ENCODE measurements at places on chromosomes 12 and 14.
A peak's percentile ranks its signal among the peaks of the same experiment; 100 is the strongest.

GRCh38 chr12:9969673-9970072 lies 1.5 kb upstream of the CLEC12A start:
- no peak for DNase-seq

DNA sequence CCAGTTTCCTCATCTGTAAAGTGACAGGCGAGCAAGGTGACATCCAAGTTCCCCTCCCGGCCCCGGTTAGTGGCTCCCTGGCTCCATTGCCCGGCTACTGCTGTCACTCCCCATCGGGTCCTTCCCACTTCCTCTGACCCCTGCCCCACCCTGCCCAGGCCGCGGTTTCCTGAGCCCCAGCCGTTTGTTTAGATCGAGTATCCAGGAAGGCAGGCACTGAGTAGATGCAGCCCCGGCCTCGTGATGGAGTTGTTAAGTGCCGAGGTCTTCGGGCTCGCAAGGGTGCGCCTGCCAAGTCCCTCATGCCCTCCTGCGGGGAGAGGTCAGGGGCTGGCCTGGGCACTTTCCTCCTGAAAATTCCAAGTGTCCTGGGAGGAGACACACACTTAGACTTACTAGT lies 55.4 kb downstream of the TEAD4 start:
- DNase-seq: no peak

GRCh38 chr12:104276273-104277131 lies 27.0 kb upstream of the EID3 start:
- no peak for DNase-seq

DNA sequence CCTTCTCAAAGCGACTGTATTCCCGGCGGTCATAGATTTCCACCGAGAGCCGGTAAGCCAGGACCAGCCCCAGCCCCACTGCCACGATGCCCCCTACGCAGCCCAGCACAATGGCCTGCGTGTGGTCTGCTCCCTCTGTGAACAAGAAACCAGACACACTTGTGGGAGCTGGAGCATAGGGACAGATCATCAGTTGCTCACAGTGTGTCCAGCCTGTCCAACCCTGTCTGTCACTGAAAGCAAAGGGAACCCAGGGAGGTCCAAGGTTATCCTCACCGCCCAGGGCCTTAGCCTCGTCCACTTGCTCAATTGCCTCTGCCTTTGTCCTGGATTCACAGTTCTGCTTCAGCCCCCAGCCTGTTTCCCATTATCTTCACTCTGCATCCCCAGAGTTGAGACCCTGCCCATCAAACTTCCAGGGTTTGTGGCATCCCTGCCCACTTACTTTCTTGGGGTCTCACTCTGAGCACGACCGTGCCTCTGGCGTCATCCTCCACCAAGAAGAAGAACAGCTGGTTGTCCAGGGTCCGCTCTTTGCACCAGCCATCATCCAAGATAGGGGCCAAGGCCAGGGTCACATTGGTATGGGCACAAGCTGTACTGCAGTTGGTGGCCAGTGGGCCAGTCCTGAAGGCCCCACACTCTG lies 11.3 kb upstream of the CSAD start:
- DNase-seq: no peak

DNA sequence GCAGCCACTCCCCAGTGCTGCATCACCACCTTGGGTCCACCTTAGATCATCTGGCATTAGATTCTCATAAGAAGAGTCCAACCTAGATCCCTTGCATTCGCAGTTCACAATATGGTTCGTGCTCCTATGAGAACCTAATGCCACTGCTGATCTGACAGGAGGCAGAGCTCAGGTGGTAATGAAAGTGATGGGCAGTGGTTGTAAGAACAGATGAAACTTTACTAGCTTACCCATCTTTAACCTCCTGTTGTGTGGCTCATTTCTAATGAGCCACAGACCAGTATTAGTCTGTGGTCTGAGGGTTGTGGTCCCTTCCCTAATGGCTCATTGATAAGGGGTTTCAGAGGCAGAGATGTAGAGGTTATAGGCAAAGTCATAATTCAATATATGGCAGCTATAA lies 615.9 kb upstream of the MIS18BP1 start:
- DNase-seq: no peak

- DNase-seq: no peak
Observed at GRCh38 chr14:104665657-104666522, 23.5 kb upstream of the INF2 start.

GRCh38 chr12:117025481-117026151 lies 73.6 kb downstream of the TESC start:
- DNase-seq: no peak

GRCh38 chr12:117100251-117100650 lies 1.0 kb upstream of the TESC start:
- DNase-seq: no peak

DNA sequence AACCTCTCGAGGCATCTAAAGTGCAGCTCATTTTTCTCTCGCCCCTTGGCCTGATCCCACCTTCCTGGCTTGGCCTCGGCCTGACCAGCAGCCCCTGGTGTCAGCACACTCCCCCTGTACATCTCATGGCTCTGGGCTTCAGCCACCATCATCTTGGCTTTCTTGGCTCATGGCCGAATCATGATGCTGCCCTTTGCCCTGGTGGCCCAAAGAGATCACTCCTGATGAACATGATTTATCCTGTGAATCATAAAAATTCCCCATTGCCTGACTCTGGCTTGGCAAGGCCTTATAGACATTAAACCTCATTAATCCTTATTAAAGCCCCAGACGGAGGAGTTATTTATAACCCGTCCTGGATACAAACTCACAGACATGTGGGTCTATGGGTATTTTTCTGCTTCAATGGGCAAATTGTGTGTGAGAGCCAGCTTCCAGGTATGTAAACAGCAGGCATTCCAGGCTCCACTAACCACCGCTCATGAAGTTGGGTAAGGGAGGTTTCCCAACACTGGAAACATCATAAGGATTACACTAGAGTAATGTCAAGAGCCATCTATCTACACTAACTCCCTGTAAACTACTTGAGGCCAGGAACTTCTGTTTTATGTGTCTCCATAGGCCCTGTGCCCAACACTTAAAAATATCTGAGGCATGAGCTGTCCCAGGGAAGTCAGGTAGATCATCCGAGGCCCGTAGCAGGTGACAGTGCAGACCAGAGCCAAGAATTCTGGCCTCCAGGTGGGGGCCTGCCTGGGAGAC lies 171.2 kb downstream of the TTC8 start:
- no peak for DNase-seq

DNA sequence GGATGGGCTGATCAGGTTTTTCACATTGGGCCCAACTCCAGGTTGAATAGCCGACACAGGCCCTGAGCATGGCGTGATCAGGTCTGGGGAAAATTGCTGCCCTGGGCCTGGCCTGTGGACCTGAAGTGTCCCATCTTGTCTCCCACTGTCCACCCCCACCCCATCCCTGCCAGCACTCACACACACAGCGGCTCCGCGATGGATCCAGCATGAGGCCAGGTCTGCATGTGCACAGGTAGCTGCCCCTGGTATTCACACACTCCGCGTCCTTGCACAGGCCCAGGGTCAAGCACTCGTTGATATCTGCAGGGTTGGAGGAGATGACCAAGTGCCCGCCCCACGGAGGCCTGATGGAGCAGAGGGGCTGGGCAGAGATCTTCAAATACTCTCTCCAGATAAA lies 38.7 kb downstream of the ISCA2 start:
- no peak for DNase-seq

DNA sequence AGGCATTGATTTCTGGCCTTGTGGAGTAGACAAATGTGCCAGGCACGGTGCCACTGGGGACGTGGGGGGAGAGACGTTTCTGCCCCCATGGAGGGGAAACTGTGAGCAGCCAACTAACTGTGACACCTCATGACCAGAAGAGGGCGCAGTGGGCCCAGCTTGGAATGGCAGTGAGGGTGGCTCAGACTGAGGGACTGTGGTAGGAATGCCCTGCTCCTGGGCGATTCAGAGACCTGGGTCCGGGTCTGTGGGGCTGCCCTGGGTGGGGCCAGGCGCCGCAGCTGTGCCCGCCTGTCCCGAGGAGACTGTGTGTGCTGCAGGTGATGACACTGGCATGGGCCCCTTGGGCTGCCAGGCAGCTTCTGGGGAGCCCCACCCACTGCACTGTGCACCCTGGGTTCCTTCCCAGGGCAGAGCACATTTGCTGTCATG lies 60.6 kb downstream of the SLC25A47 start:
- DNase-seq: peak; percentile 48

- no peak for DNase-seq
Observed at GRCh38 chr12:74963867-74964331, 245.7 kb downstream of the KCNC2 start.

- no peak for DNase-seq
Observed at GRCh38 chr12:89882050-89882449, 173.4 kb upstream of the ATP2B1 start.

- DNase-seq: no peak
Observed at GRCh38 chr12:21780786-21781185, 6.3 kb upstream of the KCNJ8 start.

DNA sequence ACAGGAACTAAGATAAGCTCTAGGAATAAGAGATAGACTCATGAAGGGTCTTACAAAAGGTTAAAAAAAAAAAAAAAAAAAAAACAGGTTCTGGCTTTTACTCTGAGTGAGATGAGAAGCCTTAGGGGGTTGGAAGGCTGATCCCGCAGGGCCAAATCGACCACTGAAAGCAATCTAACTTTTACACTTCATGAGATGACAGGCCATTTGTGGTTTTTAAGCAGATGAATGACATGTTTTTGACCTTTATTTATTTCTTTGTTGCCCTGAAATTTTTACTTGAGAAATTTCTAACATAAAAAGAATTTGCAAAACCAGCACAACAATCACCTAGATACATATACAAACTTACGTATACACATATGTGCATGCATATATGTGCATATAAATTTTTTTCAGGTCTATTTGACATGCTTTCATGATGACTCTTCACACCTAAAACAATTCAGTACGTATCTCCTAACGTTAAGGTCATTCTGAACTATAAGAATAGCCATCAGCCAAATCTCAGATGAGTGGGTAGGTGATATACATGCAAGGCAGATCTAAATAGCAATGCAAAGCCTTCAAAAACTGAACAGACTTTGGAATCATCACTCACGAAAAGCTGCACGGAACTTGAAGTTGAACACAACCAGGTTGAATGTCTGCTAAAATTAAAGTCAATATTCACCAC lies 87.0 kb downstream of the R3HDM2 start:
- DNase-seq: no peak

- no peak for DNase-seq
Observed at GRCh38 chr12:43165351-43165750, 386.7 kb downstream of the ADAMTS20 start.

Data from stimulated activated CD8-positive, alpha-beta memory T cell treated with anti-CD3 and anti-CD28 coated beads, Interleukin-2, amount 100 ng/mL, for 1 hour (primary cell).